ENCODE measurements at places on chromosomes 5 and 9.
A peak's percentile ranks its signal among the peaks of the same experiment; 100 is the strongest.

DNA sequence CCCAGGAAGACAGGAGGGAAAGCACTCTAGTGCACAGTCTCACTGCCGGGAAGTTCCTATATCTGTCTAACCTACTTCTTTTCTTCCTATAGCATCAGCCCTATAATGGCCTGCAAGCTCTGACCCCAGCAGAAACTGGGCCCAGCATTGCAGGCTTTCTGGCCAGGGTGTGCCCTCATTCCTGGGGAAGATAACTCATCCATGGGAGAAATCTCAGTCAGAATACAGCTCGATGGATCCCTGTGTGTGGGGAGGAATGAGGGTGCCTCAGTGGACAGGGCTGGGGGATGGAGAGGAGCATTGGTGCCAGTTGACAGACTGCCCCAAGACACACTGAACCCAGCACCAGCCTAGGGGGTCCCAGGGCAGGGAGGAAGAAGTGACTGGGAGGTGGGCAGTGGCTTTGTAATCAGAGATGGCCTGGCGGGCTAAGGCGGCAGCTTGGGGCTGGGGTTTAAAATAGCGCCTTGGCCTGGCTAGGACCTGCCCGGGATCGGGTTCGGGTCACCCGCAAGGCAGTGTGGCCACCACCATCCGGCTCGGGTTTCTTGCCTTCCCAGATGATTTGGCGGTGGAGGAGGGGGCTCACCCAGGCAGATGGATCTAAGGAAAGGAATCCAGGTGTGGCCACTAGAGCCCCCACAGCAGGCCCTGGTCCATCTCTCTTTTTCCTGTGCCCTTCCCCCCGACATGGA lies 7.6 kb upstream of the CXXC5 start:
- DNase-seq: no peak

DNA sequence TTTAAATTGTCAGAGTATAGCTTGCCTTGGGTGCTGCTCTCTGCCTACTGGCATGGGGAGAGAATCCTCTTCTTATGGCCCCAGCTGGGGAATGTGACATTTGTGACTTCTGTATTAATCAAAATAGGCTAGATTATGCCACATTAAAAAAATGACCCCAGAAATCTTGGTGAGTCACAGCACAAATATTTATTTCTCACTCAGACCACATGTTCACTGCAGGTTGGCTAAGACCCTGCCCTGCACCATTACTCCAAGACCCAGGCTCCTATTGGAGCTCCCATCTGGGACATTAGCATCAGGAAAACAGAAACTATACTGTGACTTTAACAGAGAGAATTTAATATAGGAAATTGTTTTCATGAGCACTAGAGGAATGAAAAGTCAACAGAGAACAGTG lies 16.6 kb upstream of the WHRN start:
- no peak for DNase-seq

GRCh38 chr9:133619791-133620190 lies 10.6 kb upstream of the FAM163B start:
- DNase-seq: no peak

DNA sequence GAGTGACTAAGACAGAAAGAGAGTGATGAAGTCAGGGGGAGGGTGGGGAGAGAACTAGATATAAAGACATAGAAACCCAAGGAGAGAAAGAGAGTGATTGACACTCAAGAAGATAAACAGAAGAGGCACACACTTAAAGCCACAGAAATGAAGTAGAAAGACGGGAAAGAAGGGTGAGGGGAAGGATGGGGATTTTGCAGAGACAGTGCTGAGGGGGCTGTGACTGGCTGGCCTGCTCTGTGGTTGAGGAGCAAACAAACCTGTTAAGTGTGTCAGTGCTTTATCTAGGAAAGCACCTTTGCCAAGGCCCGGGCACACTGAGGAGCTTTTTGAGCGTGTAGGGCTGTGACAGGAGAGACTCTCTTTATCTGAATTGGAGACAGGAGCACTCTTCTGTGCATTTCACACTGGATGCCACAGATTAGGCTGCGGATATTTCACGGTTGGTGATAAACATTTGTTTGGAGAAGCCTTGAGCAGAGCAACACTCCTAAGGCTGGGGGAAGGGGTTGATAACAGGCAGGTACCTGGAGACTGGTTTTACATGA lies 109.1 kb downstream of the DOCK2 start:
- DNase-seq: no peak

GRCh38 chr5:162529886-162530285 lies 462.3 kb downstream of the GABRG2 start:
- DNase-seq: no peak

DNA sequence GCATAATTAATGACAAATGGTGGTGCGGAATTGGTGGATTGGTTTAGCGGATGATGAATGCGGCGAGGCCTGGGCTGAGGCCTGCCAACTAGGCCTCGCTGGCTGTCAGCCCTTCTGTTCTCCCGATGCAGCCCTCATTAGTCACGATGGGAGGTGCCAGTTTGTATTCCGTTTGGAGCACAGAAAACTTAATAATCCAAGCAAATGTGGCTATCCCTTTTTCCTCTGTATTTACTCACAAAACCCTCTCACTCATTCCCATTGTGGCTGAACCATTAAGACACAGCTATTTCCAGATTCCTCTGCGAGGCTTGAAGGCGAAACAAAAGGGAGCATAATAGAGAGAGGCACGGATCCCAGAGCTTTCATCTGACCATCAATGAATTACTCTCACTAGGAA lies 114.3 kb downstream of the MVB12B start:
- DNase-seq: no peak

DNA sequence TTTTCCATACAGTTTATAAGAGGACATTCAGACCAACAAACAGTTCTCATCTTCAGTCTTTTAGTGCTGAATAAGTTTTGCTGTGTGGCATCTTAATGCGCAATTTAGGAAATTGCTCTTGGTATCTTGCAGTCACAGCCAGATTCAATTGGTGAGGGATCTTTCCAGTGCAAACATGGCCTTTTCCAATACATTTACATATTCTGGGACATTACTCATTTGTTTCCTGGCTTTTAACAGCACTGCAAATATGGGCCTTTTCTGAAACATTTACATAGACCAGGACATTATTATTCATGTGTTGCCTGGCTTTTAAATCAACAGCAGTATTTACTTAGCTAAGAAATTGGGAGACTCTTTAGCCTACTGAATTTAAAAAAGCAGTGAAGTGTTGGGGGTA lies 22.7 kb downstream of the ANKRD33B start:
- no peak for DNase-seq

DNA sequence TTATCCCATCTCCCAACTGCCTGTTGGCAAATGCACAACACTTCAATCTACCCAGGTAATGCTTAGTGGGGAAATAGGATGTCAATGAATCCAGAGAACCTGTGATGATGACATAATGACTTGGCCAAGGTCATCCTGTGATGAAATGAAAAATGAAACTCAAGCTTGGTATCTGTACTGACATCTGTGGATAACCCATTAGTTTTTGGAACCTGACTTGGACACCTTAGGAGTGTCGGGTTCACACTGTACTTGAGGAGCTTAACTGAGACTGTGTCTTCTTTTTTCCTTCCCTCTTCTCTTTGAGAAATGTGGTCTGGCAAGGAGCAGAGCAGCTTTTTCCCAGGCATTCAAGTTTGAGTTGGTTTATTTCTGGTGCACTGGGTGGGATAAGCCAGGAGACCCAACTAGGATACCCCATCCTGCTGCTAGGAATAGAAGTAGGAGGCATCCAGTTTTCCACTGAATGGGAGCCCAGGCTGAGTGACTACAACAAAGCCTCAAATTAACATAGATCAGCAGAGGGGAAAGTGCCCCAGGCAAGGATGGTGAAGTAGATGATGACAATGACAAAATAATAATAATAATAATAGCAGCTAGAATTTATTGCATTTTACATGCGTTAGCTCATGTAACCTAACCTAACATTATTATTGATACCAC lies 72.1 kb downstream of the ADRB2 start:
- DNase-seq: no peak

DNA sequence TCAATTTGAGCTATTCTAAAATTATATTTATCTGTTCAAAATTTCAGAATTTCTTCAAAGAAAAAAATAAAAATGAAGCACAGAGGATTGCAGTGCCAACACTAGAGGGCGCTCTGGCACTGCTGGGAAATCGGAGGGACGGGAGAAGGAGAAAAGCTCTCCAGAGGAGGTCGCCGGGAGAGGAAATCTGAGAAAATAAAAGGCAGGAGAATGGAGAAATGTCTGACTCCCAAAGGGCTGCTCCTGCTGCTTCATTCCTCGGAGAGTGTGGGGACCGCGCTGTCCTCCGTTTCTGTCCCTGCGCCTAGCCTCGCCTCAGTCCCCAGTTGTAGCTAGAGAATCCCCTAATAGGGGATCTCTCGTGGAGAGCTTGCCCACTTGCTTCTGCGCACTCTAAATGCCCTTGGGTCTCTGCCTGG lies 40.0 kb upstream of the ARSB start:
- peak; percentile 18 for DNase-seq

DNA sequence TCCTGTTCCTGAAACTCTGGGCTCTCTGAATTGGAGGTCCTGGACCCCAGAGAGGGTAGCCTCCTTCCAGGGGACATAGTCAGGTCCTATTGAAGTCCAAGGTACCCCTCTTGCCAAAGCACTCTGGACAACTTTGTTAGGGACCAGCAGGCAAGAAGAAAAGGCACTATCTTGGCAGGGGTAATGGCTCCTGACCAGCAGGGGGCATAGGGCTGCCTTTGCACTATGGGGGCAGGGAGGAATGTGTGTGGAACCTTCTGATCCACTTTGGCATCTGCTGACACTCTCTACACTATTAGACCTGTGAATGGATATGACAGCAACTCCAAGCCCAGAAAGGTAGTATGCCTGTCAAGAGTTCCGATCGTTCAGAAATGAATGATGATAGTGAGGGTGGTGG lies 179.0 kb upstream of the CD180 start:
- DNase-seq: no peak

DNA sequence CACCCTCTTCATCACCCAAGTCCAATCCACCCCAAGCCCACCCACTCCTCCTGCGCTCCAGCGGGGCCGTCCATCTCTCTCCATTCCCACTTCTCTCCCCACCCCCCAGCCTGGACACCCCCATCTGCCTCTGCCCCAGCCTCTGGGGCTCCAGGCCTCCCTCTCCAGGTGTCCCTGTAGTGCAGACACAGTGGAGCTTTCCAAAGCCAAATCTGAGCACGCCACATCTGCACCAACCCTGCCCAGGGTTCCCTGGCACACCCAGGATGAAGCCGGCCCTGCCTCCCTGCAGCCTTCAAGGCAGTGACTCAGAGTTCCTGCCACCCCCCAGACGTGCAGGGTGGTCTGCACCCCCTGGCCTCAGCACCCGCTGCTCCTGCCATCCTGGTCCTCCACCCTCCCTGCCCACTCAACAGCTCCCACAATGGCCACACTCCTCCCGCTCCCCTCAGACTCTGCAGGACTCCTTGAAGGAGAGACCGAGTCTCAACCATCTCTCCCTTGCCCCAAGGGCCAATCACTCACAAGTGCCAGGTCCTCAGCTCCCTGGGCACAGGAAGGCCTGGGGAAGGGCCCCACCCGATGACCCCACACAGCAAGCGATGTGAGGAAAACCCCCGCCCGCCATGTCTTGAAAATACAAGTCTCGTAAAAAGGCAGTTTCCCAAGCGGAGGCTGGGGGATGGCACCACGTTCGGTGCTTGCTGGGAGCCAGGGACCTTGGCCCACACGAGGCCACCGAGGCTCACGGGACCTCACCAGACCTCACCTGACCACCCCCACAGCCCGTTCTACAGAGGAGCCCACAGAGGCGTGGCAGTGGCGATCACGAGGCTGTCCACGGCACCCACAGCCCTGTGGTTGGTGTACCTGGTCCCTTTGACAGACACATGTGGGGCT lies 22.2 kb downstream of the VAV2 start:
- no peak for DNase-seq

- no peak for DNase-seq
These were observed 245.4 kb upstream of the NREP start for GRCh38 chr5:112002376-112002775.

DNA sequence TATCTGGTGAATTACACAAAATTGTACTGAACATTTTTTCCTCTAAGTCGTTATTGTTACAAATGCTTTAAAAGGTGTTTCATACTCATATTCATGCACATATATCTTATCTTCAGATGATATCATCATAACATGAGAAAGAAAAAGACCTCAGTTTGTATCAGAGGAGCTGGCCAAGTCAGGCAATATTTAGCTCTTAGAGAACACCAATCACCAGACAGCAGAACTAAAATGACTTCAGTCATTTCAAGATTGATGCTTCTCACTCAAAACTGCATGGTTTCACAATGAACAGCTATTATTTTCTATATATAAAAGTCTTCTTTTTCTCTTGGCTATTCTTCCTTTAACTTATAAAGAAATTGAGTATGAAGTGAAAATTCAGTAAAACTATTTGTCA lies 44.6 kb downstream of the TSSK1B start:
- no peak for DNase-seq

DNA sequence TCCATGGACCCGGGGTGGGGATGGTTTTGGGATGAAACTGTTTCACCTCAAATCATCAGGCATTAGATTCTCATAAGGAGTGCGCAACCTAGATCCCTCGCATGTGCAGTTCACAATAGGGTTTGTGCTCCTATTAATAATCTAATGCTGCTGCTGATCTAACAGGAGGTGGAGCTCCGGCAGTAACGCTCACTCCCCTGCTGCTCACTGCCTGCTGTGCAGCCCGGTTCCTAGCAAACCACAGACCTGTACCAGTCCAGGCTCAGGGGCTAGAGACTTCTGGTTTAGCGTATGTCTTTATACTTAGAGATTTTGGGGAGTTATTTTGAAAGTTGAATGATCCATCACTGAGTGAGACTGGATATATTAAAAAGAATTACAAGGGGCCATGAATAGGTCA lies 50.2 kb downstream of the RICTOR start:
- no peak for DNase-seq

DNA sequence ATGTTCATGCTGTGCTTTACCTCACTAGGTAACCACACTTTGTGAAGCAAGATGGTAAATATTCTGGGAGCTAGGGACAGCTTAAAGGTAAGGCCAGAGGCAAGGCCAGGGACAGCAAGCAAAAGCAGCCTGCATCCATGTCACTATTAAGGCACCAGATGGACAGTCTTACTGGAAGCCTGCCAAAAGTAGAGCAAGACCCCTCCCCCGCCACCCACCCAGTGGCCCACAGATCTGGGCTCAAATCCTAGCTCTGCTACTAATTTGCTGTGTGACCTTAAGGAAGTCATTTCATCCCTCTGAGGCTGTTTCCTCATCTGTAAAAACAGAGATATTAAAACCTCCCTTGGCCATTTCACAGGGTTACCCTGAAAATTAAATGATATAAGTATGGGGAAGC lies 13.2 kb upstream of the ERMP1 start:
- no peak for DNase-seq

GRCh38 chr9:133385452-133385851 lies 9.3 kb downstream of the STKLD1 start:
- DNase-seq: no peak

- DNase-seq: no peak
These were observed 38.5 kb upstream of the STX17 start for GRCh38 chr9:99867968-99868367.

- peak; percentile 24 for DNase-seq
These were observed 72.3 kb downstream of the SLCO4C1 start for GRCh38 chr5:102223542-102224477.

Data from GM06990 (cell line).